Activated gamma-delta T cell treated with Interleukin-2 at 50 U/mL for 16 hours (primary cell): ENCODE measurements at places on chromosomes 13 and 19.

GRCh38 chr19:41334793-41335192, 18.9 kb downstream of the TGFB1 start:
- no peak for DNase-seq

DNA sequence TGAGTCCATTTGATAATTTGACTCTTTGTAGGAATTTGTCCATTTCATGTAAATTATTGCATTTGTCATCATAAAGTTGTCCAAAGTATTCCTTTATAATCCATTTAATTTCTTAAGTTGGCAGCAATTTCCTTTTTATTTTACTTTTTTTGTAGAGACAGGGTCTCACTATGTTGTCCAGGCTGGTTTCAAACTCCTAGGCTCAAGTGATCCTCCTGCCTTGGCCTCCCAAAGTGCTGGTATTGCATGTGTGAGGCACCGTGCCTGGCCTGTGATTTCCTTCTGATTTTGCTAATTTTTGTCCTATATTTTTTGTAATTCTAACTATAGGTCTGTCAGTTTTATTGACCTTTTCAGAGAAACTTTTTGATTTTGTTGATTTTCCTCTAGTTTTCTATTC, 84.9 kb downstream of the URI1 start:
- DNase-seq, result no peak

DNA sequence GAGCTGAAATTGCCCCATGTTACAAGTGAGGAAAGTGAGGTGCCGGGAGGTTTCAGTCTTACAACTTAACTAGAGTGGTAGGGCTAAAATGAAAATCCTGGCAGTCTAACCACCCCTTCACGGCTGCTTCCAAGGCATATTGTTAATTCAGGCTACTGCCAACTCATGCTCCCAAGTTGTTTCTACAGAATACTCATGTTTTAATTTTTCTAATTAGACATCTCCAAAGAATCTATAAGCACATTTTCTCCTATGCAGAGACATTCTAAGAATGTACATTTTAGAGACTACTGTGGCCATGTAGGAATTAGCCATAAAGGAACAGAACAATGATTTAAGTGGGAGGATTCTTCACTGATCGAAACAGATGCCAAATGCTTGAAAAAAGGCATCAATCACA, 7.0 kb upstream of the TSC22D1 start:
- DNase-seq, result no peak

DNA sequence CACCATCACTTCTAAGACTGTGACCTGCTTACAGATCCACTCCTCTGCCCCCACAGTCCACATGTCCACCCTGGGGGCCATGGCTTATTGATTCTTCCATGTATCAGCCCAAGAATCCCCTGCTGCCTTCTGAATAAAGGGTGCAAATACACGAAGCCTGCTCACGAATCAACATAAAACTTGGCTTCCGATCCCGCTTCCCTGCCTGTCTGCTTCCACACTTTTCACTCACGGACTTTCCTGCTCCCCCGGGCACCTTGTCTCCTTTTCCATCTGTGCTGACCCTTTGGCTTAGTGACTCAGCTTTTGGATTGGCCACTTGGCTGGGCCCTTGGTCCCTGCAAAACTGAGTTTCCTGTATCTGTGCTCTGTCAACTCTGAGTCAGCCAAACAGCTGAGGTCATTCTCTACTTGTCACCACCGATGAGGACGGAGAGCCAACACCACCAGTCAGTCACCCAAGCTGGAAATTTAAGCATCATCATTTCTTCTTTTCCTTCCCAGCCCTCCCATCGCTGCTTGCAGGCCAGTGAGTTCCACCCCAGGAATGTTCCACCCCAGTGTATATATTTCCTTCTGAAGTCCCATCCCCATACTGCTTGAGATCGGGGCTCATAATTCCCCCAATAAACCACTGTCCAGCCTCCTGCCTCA, 11.4 kb upstream of the USP12 start:
- DNase-seq, result no peak

- no peak for DNase-seq
Measured at GRCh38 chr19:5580161-5580571, 12.4 kb upstream of the TINCR start.

DNA sequence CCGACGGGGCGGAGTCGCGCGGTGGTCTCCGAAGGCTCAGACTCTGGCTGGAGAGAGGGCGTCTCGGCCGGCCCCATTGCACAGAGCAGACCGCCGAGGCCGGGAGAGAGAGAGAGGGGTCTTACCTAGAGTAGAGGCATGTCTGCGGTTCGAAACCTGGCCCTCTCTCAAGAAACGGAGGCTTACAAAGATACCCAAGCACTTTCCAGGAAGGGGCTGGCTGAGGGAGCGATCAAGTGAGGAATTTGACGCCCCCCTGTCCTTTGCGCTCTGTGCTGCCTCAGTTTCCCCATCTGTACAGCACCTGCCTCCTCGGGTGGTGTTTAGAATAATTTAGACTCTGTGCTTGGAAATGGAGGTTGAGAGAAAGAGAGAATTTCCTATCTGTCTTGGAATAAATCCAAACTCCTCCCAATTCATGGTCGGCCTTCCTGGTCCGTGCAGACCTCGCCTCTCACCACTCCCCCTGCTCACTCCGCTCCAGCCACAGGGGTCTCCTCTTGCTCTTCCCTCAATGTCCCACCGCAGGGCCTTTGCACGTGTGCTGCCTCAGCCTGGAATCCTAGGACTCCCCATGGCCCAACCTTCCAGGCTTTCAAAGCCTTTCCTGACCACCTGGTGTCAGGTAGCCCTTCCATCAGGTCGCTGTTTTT, 658 bp upstream of the ISOC2 start:
- no peak for DNase-seq

DNA sequence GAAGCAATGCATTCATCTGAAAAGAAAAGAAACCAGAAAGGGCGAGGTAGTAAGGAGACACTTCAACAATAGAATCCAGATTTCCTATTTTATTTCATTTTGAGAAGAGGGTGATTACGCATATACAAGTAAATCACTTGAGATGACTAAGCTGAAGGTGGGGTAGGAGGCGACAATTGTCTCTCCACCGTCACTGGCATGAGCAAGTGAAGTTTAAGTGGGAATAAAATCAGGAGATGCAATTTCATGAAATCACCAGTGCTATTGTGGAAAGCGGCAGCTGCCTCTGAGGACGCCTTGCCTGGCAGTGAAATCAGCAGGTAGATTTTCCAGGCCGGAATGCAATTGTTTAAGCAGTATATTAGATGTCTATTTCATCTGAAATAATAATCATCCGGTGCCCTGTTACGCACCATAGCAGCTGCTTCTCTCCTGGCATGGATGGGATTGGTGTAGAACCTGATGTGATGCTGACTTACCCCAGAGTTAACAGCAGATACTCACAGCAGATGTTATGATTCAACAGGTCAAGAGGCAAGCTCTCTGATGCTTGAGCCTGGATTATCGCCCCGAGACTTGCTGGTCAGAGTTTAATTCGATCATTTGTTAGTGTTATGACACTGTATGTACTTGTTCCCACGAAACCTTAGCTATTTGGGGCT, 64.3 kb downstream of the RASL11A start:
- no peak for DNase-seq

DNA sequence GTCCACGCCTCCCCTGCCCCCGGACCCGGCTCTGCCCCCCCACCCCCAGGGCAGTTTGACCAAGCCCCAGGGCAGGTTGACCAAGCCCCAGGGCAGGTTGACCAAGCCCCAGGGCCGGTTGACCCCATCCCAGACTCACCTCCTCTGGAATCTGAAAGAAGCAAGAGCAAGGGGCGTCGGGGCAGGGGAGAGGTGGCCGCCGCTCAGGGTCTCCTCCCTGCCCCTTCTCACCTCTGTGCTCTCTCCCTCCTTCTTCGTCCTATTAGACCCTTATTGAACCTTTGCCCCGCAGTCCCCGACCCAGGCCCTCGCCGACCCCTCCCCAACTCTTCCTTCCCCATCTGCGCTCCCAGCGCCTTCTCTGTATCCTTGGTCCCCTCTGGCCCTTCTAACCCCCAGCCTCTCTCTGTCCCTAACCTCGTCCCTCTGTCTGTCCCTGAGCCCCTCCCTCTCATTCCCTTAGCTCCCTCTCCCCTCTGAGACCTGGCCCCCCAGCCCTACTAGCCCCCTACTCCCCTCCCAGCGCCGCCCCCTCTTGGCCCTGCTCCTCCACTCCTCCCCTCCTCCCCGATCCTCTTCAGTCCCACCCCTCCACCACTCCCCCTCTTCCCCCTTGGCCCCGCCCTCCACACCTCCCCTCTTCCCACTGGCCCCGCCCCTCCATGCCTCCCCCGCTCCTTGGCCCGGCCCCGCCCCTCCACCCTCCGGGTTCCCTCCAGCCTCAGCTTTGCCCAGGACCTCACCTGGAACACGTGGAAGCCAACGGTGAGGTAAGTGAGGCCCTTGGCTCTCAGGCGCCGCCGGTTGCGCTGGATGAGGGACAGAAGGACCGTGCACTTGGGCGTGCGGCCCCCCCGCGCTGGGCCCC, 7.6 kb downstream of the CAPN12 start:
- peak; percentile 50 for DNase-seq

GRCh38 chr19:13198634-13199033, 48.4 kb downstream of the IER2 start:
- DNase-seq, result no peak

GRCh38 chr13:114173745-114174144, 5.3 kb upstream of the CFAP97D2 start:
- DNase-seq, result no peak

DNA sequence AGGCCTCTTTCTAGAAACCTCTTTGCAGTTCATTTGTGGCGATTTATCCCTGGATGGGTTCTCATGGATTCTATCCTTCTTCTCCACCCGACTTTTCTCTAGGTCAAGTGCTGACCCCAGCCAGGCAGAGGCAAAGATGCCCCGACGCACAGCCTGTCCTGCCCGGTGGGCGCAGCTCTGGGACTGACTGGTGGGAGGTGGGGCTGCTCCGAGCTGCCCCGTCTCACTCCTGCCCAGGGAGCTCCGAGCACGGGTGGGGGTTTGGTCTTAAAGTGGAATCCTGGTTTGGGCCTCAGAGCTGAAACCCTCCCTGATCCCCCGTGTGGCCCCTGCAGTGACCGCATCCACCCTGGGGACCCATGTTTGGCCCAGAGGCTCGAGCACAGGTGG, 44.5 kb downstream of the GAS6 start:
- DNase-seq, result no peak

- no peak for DNase-seq
Measured at GRCh38 chr19:4993683-4994082, 24.8 kb downstream of the KDM4B start.

DNA sequence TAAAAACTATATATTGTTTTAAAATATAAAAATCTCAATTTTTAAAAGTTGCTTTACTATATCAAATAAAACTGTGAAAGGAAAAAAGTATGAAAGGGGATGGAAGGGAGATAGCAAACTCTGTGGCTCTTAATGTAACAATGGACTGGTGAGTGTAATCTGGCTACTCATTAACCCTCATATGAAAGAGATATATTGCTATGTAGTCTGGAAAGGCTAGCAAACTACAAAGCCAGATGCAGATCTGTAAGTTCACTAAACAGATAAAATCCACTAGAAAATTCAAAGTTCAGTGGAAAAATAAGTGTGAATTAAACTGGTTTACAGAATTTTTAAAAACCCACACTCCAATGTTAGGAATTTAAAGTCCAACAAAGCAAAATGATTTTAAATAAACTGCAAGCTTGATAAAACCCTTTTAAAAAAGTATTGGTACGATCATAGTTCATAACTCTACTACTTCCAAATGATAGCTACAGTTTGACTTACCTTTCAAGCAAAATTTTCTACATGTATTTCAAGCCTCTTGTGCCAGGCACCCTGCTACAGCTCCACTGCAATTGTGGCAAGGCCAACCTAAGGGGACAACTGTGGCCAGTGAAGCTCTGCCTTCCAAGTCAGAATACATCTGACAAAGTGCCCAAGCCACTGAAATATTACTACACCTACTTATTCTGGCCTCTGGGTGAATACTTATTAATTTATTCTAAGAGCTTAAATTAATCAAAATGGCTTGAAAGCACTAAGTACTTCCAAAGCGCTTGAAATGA, 647 bp upstream of the ELF1 start:
- DNase-seq, result no peak

DNA sequence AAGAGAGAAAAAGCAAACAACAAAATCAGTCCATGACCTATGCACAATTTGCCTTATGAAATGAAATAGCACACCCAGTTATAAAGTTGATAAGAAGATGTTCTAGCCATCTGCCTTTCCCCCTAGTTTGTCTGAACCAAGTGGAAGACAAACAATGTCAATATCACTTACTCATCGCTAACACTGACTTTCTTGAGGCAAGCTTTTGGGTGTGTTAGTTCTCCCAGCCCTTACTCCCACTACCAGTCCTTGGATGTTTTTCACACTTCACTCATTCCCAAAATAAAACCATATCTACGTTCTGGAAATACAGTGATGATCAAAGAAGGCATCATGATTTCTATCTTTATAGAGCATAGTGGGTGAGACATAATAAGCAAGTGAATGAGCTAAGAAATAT, 393.8 kb downstream of the PCDH20 start:
- DNase-seq, result no peak

GRCh38 chr19:29538651-29539050, 12.9 kb downstream of the VSTM2B start:
- no peak for DNase-seq

GRCh38 chr19:53865523-53865917, 2.2 kb upstream of the MYADM start:
- no peak for DNase-seq

DNA sequence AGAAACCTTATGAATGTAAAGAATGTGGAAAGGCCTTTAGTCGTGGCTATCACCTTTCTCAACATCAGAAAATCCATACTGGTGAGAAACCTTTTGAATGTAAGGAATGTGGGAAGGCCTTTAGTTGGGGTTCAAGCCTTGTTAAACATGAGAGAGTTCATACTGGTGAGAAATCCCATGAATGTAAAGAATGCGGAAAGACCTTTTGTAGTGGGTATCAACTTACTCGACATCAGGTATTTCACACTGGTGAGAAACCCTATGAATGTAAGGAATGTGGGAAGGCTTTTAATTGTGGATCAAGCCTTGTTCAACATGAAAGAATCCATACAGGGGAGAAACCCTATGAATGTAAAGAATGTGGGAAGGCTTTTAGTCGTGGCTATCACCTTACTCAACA, 20.8 kb downstream of the ZNF283 start:
- no peak for DNase-seq

GRCh38 chr19:14566712-14567077, 5.2 kb downstream of the NDUFB7 start:
- DNase-seq, result no peak

- no peak for DNase-seq
Measured at GRCh38 chr13:78239714-78240113, 321.1 kb upstream of the EDNRB start.

DNA sequence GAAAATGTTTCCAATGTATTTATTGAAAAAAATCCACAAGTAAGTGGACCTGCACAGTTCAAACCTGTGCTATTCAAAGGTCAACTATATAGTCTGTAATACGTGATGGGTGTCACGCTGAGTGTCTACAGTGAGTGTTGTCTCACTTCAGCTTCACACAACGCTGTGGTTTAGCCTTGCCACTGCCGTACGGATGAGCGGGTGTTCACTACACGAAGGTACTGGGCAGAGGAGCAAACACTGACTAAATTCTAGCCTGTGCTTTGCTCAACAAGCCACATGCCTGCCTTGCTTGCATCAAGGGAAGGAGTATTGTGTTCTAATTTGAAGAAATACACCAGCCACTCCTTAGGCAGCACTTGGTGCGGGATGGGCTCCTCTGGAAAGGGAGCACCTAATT, 3.4 kb upstream of the FFAR3 start:
- DNase-seq, result no peak
